ENCODE measurements at places on chromosomes 16 and 17.

GRCh38 chr16:48970216-48970615 lies 311.4 kb downstream of the CBLN1 start:
- no peak for DNase-seq

DNA sequence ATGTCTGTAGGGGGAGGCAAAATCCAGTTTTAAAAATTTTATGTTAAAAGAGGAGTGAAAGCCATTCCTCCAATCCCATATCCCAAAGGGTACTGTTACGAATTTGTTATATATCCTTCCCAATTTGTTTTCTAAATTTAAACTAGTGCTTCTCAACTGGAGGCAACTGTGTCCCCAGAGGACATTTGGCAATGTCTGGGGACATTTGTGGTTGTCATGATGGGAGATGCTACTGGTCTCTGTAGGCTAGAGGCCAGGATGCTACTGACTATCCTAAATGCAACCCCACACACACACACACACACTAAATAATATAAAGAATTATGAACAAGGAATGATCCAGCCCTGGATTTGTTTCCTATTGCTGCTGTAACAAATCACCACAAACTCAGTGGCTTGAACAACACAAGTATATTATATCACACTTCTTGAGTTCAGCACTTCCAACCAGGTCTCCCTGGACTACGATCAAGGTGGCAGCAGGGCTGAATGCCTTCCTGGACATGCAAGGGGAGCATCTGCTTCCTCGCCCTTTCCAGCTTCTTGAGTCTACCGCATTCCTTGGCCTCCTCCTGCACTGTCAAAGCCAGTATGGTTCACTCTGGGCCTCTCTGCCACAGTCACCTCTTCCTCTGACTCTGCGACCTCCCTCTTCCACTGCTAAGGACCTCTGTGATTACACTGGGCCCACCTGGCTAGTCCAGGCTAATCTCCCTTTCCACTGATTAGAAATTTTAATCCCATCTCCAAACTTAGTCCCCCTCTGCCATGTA lies 30.1 kb downstream of the ARHGAP17 start:
- DNase-seq, result no peak

- no peak for DNase-seq
These were observed 37.5 kb downstream of the SRCIN1 start for GRCh38 chr17:38568274-38568673.

GRCh38 chr17:76734080-76734840 lies 2.9 kb downstream of the SRSF2 start:
- peak; percentile 39 for DNase-seq

- DNase-seq, result no peak
These were observed 6.8 kb downstream of the CDK10 start for GRCh38 chr16:89693289-89693731.

- DNase-seq, result no peak
These were observed 22.8 kb downstream of the OMG start for GRCh38 chr17:31274252-31274651.

DNA sequence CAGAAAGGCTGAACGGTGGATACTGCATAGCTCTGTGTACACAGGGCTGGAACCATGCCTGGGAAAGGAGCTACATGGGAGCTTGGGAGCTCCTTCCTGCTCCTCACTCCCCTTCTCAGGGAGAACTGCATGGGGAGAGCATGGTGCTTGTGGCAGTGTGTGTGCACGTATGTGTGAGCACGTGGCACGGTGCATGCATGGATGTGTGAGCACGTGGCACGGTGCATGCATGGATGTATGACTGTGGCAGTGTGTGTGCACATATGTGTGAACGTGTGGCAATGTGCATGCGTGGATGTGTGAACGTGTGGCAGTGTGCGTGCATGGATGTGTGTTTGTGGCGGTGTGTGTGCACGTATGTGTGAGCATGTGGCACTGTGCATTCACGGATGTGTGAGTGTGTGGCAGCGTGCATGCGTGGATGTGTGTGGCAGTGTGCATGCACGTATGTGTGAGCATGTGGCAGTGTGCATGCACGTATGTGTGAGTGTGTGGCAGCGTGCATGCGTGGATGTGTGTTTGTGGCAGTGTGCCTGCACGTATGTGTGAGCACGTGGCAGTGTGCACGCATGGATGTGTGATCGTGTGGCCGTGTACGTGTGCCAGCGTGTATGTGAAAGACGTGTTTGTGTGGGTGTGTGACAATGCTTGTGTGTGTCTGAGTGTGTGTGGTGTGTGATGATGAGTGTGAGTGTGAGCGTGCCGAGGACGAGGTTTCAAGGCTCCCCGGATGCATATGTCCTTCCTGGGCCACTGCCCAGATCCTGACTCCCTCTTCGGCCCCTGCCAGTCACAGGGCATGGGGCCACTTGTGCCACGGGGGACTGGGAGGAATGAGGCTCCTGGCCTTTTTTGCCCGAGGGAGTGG lies 52.4 kb upstream of the JPH3 start:
- DNase-seq, result no peak

GRCh38 chr17:1548032-1548431 lies 14.6 kb downstream of the PITPNA start:
- DNase-seq, result no peak

DNA sequence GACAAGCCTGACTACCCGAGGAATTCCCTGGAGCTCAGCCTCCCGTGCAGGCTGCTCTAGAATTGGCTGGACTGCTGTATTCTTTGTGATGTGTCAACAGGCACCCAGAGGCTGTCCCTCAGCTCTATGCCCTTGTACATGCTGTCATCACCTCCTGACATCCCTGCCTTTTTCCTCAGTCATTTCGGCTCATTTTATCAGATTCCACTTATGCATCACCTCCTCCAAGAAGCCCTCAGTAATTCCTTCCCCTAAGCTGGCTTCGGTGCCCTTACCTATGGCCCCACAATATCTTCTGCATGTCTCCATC lies 126.4 kb downstream of the DYNLRB2 start:
- DNase-seq, result no peak

DNA sequence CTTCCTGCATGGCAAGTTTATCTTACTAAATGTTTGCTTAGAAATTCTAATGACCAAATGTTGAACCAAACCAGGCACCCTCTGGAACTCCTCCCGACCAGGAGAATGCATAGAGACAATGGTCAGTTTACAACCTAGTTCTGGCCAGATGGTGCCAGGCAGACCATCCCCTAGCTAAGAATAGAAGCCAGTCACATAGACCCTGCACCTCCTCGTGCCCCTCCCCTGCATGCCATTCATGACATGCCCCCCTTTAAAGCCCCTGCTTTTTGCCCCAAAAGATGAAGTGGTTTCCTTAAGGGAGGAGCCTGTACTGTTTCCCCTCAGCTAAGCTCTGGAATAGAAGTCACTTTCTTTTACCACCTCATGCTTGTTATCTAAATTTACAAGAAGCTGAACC lies 6.6 kb upstream of the CPHXL start:
- no peak for DNase-seq

DNA sequence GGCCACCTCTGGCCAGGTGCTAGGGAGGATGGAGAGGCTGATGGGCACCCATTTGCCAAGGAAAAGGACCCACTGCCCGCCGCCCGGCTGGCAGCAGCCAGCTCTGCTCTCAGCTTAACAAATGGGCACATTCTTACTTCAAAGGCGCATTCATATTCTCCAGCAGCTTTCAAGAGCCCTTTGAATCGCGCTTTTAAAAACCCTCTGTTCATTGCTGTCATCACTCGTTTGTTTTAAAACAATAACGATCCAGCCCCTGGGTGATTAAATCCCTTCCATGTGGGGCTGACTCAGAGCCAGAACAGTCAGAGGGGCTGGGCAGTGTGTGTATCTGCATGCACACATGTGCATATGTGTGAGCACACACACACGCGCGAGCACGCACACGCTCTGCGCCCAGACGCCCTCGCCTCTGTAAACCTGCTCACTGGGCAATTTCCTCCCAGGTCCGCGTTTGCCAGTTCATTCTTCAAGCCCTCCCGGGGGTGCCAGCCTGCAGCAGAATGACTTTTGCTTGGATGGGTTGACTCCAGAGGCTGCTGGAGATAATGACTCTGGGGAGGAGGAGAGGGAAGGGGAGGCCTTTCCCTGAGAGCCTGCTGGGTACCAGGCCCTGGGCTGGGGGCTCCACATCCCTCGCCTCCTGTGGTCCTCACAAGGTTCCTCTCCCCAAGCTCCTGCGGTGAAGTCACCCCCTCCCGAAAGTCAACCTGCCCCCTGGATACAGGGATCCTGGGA lies 133.1 kb downstream of the SDK2 start:
- DNase-seq, result no peak

GRCh38 chr16:23999663-24000062 lies 163.9 kb downstream of the PRKCB start:
- DNase-seq, result no peak

DNA sequence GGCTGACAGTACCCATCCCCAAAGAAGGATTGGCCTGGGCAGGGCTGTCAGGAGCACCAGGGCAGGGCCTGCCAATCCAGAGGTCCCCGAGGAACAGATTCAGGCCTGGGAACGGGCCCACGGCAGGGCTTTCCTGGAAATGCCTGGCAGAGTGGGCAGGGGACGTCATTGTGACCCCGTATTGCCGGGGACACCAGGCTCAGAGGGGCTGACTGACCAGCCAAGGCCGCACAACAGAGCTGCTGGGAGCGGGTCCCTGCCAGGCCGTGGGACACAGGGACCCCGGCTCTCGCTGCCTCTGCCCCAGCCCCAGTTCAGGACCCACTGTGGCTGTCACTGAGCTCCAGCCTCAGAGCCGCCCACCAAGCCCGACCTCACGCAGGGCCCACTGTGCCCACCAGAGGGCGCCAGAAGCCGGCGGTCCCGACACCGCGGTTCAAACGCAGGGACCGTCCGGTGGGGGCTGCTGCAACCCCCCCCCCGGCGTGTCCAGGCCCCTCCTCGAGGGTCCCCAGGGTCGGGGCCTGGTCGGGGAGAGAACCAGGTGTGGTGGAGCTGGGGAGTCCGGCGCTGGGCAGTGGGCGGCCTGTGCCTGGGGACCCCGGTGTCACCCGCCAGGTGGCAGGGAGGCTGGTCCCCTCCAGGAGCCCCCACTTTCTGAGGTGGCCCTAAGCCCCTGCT lies 15.2 kb upstream of the SSTR5 start:
- peak; percentile 67 for DNase-seq

DNA sequence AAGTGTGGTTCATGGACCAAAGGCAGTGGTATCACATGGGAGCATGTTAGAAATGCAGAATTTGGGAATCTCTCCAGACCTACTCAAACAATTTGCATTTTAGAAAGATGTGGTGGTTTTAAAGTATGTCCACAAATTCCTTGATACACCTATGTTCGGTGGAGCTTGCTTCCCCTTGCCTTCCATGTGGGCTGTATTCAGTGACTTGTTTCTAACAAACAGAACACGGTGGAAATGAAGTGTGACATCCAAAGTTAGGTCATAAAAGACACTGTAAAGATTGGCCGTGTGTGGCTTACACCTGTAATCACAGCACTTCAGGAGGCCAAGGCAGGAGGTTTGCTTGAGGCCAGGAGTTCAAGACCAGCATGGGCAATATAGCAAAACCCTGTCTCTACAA lies 16.7 kb downstream of the COQ7 start:
- DNase-seq, result no peak

GRCh38 chr16:2026461-2027023 lies at the start of gene NHERF2:
Gene NHERF2 (plus strand): TSS chr16:2026902. CDS start chr16:2027006, 104 bp downstream.
- DNase-seq, result peak; percentile 35

GRCh38 chr17:57273490-57273889 lies 17.2 kb downstream of the MSI2 start:
- DNase-seq, result no peak

DNA sequence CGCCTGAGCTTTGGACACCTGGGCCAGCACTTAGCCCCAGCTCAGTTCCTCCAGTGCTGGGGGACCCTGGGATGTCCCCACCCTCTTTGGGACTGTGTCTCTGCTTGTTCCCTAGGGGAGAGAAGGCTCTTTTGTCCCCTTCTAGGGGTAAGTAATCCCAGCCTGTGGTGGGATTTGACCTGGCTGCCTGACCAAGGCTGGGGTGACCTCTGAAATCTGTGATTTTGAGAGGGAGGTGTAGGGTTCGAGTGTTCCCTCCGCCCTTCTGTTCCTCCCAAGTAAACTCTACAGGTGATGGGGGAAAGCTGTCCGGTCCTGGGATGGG lies 593 bp downstream of the TMEM92 start:
- no peak for DNase-seq

DNA sequence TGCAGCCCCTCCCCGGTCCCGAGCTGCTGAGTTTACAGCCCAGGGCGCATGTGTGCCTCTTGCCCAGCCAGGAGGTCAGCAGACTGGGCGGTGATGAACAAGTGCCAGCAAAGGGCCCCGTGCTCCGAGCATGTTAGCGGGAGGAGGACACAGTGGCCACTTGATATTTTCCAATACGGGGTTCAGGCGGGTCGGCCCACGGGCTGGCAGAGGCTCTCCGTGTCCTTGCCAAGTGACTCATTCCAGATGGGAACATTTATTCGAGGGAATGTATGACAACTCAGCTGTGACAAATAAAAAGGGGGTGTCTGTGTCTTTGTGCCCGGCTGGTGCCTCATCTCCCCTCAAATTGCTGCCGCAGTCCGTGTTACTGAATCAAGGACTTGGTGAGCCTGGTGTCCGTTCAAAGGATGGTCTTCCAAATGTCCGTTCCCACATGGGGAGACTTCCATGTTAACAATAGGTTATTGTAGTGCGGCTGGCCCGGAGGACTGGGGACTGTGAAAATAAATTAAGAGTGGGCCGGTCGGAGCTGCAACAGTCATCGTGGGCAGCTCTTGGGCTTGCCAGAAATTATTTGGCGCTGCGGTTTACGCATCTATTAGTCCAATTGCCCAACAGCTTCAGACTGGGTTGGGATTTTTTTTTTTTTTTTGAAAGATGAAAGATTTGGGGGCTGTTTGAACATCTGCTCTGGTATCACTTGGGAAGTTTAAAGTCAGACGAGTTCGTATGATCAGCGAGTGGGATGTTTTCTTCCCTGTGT lies 174.0 kb upstream of the CIBAR2 start:
- no peak for DNase-seq

DNA sequence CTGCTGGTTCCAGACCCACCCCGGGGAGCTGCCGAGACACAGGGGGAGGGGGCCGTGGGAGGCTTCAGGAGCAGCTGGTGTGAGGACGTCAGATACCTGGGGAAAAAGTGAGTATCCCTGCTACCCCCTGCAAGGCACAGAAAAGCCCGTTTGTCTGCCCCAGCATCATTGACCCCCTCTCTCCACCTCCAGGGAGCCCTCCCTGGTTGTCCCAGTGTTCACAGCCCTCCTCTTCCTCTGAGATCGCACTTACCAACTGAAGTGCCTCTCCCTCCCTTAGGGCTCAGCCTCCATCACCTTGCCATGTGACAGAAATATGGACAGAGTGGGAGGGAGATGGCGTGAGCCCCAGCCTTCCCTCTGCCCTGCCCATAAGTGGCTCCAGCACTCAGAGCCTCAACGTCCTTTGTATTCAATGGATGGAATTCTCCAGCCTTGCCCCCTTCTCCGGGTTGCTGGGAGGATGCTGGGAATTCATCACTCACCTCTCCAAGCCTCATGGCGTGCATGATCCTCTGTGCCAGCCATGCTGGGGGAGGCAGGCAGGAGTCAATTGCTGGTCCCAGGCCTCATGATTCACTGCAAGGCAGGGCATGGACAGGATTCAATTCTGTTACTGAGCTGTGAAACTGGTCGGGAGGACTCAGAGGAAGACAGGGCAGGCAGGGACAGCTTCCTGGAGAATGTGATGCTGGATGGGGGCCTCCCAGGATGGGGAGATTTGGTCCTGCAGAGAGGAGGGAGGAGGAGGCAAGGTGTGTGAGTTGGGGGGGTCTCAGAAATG lies 14.6 kb downstream of the SPNS3 start:
- no peak for DNase-seq

GRCh38 chr16:74743668-74744299 lies 30.8 kb downstream of the FA2H start:
- DNase-seq, result peak; percentile 32

GRCh38 chr17:29617481-29618271 lies 5.0 kb downstream of the CORO6 start:
- DNase-seq, result peak; percentile 88

All from erythroblast (primary cell).